Ovary (tissue), 10 donors: ENCODE measurements at places on chromosomes 3 and 15. TPM values are rescaled to one million over a fixed set of nuclear protein-coding genes. Genes with fewer than 3 reads are reported as not detected.

The IQCF5 gene
- polyA plus RNA-seq = not detected

The TM4SF4 gene
- 0.10 TPM for polyA plus RNA-seq

The EFCC1 gene
- 11.2 TPM for polyA plus RNA-seq

The HRH1 gene
- 13.0 TPM for polyA plus RNA-seq

The LYZL4 gene
- polyA plus RNA-seq = not detected

The RAB7A gene
- polyA plus RNA-seq = 320 TPM

The CLDN16 gene
- 0.08 TPM for polyA plus RNA-seq

The RYR3 gene
- polyA plus RNA-seq = 5.8 TPM

The ATP13A5 gene
- polyA plus RNA-seq = not detected

The SEMA7A gene
- 98.6 TPM for polyA plus RNA-seq
